Inflammatory macrophage treated with lipopolysaccharide for 4 hours (primary cell): ENCODE measurements at places on chromosomes 16 and 17.

- DNase-seq: no peak
Observed at GRCh38 chr16:77955127-77955526, 67.2 kb upstream of the CLEC3A start.

GRCh38 chr17:55632893-55633292, 89.8 kb downstream of the TMEM100 start:
- DNase-seq: no peak

- no peak for DNase-seq
Observed at GRCh38 chr17:80827646-80828643, 163.7 kb upstream of the CHMP6 start.

DNA sequence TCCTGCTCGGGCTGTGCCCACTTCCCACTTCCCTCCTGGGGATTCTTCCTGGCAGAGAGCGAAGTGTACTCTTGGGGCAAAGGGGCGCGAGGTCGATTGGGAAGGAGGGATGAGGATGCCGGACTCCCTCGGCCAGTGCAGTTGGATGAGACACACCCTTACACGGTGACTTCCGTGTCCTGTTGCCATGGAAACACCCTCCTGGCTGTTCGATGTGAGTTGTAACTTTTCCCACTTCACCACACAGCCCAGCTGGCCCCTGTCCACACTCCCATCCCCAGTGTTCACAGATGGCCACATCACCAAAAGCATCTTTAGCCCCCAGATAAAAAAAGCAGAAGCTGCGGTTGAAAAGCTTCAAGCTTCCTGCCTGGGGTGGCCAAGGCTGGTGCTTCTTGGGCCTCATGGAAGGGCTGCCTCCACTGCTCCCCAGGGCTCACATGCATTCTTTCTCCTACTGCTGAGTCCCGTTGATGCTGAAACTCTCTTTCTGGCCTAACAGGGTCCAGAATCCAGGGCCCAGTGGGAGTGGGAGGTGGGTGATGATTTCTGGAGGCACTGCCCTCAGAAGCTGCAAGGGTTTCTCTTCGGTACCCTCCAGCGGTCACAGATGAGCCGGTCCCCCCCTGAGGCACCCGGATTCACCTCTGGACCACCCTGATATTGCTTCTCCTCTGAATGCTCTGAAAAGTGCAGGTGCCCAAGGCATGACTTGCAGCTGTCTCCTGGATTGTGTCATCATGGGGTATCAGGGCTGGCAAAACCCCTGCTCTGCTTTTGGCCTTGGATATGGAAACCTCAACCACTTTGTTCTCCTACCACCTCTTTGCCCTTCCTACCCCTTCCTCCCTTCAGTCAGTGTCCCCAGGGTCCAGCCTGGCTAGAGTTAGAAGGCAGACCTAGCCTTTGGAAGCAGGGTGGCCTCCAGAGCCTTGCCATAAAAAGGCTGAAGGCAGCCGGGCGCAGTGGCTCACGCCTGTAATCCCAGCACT, 2.2 kb upstream of the TRAF4 start:
- DNase-seq: peak; percentile 66

- DNase-seq: no peak
Observed at GRCh38 chr16:2152695-2153506, 2.7 kb upstream of the TRAF7 start.

DNA sequence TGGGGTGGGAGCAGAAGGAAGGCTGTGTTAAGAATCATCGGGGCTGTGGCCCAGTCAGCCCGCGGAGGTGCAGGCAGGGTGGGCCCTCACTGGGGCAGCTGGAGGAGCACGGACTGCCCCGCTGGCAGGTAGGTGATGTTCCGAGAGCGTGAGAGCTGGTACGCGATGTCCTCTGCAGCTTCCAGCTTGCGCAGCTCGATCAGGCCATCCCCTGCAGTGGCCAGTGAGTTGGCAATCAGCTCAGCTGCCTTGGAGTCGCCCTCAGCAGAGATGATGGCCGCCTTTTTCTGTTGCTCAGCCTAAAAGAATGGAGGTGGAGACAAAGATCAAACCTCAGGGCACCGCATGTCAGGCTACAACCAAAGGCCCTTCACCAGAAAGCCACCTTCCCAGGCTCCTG, 9.8 kb downstream of the PHB1 start:
- no peak for DNase-seq
